ENCODE measurements at places on chromosomes 1 and 21.
A peak's percentile ranks its signal among the peaks of the same experiment; 100 is the strongest.

DNA sequence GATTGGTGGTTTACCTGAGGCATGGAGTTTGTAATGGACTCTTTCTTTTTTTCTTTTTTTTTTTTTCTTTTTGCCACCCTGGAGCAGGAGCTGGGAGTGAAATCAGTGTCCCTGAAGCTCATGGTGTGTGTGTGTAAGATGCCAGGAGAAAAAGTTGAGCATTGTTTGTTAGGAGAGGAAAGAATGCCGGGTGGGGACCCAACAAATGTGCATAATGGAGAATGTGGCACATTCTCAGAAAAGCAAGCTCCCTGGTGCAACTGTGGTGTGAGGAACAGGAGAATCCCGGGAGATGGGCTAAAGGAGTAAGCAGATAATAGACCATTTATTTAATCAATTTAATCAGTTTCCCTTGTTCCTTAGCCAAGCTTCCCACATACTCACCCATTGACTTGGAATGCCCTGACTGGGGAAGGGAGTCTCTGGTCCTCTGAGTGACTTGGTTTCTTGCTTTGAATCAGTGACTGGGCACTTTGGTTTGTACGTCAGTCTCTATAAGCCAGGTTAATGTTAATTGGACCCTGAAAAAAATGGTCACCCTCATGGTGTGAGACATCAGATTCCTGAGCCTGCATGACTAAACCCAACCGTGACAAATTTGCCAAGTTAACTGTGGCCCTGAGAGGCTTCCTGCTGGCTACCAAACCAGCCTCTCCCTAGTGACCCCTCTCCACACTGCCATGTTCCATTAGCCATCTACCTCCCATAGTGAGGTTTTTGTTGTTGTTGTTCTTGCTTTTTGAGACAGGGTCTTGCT, 43.9 kb upstream of the ITPKB start:
- no peak for DNase-seq

DNA sequence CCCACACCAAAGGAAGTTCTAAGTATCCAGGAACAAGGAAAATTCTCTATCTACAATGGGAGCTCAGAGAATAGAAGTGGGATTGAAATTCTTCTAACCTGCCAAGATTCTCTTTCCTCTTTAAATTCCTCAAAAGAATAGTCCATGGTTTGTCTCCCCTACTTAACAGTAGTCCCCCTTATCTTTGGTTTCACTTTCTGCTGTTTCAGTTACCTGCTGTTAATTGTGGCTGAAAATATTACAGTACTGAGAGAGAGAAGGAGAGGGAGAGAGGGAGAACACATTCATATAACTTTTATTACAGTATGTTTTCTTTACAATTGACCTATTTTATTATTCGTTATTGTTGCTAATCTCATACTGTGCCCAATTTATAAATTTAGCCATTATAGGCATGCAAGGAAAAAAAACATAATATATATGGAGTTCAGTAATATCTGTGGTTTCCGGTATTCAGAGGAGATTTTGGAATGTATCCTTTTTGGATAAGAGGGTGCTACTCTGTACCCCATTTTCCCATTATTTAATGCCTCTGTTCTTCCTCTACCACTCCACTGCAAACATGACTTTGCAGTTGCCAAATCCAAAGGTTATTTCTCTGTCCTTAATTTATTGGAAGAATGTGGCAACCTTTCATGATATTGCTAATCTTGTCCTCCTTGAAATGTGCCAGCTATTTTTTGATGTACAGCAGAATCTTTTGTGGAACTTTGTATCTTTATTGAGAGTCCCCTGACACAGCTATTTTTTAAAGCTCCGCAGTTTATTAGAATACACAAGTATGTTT, 68.0 kb downstream of the USP25 start:
- DNase-seq: no peak

DNA sequence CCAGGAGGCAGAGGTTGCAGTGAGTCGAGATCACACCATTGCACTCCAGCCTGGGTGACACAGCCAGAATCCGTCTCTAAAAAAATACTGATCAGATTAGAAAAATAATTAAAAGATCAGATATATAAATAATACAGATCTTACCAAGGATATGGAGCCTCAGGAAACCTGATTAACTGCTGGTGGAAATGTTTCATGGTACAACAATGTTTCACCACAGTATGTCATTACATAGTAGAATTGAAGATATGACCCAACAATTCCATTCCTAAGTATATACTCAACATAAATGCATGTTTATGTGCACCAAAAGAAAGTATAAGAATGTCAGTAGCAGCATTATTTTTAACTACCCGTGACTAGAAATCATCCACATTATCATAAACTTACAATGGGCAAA, 41.7 kb downstream of the CD53 start:
- no peak for DNase-seq

DNA sequence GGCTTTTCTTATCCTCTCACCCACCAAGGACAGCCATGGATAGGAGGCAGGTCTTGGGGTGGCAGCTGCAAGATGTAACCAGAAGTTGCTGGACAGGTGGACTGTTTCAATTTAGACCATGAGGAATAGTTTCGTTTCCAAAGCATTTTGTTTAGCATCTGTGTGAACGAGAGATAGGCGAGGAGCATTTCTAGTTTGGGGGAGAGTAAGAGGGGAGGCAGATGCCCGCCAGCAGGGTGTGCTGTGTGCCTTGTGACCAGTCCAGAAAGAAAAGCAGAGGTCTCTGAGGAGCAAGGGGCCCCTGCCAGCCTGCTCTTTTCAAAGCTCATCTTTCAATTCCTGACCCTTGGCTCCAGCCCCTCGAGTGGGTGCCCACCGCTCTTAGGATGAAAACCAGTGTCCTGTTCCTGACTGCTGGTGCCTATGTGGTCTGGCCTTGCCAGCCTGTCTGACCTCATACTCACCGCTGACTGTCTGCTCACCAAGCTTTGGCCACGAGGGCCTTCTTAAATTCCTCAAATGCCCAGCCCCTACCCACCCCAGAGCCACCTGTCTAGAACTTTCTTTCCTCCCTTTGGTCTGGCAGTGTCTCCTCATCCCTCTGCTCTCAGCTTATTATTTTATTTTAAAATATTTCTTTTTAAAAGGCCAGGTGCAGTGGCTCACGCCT, 8.5 kb downstream of the SERINC2 start:
- no peak for DNase-seq

DNA sequence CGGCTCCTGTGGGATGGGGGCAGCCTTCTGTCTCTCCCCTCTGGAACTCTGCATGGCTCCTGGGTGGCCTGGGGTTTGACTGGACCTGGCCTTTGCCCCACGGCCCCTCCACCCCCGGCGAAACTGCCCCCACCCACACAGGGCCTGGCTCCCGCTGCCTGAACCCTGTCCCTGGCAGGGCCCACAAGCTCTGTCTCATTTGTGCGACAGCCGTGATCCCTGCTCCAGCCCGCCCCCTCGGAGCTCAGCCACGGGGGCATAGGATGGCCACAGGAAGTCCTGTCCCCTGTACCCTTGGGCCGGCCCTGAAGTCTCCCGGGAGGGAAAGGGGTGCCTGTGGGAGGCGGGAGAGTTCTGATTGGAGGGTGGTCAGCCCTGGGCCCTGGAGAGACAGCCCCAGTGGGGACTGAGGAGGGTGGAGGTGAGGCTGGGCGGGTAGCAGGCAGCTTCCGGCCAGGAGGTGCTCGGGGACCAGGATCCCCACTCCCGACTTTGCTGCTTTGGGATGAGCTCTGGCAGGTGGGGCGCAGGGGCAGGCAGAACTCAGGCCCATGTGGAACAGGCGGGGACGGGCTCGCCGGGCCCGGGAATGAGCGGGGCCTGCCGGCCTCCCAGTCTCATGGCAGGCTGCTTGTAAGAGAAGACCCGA, 45.1 kb downstream of the SLX9 start:
- DNase-seq: peak; percentile 9

GRCh38 chr1:94641990-94642389, 100.4 kb upstream of the F3 start:
- no peak for DNase-seq

DNA sequence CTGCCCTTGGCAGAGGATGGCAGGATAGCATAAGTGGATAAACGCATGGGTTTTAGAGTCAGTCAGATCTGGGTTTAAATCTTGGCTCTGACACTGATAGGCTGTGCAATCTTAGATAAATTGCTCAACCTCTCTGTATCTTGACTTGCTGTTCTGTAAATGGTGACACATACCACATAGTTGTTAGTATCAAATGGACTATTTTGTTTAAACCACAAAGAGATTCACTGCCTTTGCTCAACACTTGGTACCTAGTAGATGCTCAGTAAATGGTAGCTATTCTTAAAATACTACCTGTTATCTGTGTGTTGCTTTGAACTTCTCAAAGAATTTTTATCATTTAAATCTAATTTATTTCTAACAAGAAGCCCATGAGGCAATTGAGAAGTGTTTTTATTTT, 39.5 kb upstream of the A3GALT2 start:
- no peak for DNase-seq

DNA sequence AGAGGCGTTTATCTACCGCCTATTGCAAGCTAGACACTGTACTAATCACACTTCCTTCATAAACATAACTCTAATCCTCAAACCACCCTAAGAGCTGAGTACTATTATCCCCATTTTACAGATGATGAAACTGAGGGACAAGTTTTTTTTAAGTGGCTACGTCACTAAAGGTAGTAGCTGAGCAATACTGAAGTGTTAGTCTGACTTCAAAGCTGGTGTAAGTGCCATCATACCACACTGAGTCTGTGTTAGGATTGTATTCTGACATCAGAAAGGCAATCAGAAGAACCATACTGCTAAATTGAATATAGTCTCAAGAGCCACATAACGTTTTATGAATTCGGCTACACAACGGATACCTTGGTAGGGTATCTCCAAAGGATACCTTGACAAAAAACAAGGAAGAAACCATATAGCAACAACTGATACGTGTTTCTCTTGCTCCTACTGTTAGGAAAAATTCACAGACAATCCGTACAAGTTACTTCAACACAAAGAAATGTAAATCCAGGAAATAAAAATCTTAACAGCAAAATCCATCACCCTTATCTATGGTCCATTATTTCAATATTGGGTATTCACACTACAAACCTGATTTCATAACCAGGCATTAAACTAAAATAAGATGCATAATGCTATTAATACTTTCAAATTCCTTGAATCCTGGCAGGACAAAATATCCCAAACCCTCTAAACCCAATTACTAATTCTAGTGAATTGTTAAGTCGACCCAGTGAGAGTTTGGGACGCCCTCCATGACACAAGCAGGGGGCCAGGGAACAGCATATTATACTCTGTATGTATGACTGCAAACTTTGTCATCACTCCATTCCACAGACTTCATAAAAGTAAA, 1.6 kb downstream of the TP53BP2 start:
- DNase-seq: no peak
